IPS DF 6.9 (cell line): ENCODE measurements at places on chromosomes 2 and 18.

GRCh38 chr2:240503848-240504247 is 53.9 kb downstream of the ANKMY1 start:
- DNase-seq, result no peak

- no peak for DNase-seq
Measured at GRCh38 chr2:222043897-222044296, 254.9 kb downstream of the PAX3 start.

DNA sequence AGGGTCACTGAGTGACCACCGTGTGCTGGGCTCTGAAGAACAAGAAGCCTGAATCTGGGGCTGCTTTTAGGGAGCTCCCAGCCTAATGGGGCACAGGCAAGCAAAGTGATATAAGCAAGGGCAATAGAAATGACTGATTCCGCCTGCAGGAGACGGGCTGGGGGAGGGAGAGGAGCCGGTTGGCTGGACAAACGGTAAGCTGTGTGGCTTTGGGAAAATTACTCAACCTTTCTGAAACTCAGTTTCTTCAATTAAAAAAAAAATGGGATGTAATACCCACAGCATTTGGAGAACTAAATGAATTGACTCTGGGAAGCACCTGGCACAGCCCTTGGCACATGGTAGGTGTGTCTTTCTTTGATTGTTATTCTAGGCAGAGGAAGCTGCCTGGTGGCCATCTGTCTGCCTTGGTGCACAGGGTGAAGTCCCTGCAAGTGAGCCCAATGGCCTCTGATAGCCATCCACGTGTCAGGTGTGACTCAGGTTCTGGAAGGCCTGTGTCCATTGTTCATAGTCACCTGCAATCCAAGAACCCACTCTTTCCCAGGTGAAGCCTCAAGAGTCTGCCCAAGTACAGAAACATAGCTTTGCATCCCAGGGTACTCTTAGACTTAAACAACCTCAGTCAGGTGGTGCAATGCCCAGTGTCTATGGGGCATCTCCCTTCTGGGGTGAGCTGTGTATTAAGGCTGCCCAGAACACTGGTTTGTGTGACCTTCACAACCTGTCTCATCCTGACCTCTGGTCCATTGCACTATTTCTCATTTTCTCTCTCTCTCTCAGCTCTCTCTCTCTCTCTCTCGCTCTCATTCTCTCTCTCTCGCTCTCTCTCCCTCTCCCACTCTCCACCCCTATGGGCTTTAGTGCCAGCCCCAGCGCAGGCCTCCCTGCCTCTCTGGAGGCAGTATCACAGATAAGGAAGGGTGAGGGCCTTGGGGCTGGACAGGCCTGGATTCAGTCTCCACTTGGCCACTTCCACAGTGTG is 30.0 kb upstream of the NTSR2 start:
- DNase-seq, result no peak

GRCh38 chr2:176621350-176621749 is 352.1 kb downstream of the MTX2 start:
- no peak for DNase-seq

- DNase-seq, result no peak
Measured at GRCh38 chr2:11079136-11079824, 76.0 kb upstream of the SLC66A3 start.

DNA sequence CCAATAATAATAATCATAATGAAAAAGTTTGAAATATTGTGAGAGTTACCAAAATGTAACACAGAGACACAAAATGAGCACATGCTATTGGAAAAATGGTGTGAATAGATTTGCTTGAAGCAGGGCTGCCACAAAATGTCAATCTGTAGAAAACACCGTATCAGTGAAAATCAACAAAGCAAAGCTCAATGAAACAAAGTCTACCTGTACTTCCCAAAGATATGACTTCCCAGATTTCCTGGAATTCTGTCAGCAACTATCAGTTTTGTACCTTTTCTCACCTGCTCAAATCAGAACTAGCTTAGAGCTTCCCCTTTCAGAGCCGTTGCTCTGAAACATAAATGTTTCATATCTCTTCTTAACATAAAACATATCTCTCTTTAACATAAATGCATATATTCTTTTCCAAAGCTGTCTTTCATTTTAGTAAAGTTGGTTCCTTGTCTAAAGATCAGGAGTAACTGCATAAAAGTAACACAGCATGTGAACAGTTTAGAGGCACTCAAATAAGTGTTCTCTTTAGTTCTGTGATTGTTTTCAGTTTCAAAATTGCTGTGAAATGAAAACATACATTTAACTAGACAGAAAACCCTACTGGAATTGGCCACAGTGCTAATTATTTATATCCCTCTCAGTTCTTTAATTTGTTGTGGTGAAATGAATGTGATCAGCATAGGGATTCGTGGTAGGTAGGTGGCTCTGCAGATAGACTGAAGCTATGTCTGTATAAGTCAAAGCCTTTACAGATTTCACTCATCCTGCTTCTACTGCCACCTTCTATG is 262.5 kb downstream of the KCNJ3 start:
- no peak for DNase-seq
